ENCODE measurements at places on chromosomes 16 and 17.

- peak; percentile 30 for DNase-seq
Measured at GRCh38 chr17:2214047-2214928, 89.3 kb downstream of the SMG6 start.

DNA sequence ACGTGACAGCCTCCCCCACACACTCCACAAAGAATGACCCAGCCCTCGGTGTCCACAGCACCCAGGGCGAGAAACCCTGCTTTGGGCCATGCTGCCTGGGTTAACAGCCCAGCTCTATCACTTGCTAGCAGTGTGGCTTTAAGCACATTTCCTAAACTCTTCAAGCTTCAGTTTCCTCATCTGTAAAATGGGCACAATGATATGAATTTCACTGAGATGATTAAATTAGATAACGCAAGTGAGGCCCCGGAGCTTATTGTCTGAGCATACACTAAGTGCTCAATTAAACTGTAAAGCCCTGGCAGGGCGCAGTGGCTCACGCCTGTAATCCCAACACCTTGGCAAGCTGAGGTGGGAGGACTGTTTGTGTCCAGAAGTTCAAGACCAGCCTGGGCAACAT is 79.4 kb downstream of the LITAF start:
- no peak for DNase-seq

GRCh38 chr17:31525801-31526549 is 134.5 kb downstream of the RAB11FIP4 start:
- DNase-seq: no peak

- DNase-seq: no peak
Measured at GRCh38 chr17:73548620-73549311, 95.5 kb downstream of the SDK2 start.

DNA sequence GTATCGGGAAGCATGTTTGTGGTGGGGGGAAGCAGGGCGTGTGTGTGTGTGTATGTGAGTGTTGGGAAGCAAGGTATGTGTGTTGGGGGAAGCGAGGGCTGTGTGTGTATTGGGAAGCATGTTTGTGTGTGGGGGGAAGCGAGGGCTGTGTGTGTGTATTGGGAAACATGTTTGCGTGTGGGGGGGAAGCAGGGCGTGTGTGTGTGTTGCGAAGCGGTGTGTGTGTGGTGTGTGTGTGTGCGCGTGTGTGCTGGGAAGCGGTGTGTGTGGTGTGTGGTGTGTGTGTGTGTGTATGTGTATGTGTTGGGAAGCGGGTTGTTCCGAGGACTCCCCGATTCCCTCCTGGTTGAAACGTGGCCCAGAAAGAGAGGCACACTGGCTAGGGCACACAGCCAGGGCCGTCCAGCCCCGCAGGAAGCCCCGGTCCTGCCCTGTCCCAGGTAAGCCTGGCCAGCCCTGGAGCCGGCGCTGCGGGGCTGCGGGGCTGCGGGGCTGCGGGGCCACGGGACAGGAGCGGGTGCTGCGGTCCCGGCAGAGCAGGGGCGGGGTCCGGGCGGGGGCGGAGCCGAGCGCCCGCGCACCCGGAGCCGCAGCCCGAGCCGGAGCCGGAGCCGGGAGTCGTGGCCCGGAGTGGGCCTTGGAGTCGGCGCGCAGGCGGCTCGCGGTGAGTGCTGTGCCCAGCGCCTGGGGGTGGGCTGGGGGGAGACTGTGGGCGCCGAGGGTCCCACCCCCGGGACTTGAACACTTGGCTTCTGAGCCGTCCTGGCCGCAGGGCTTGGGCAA is at the start of gene NOD2:
Gene NOD2 (plus strand): TSS at position 608 of the 783 bp plus-strand sequence. CDS start 5,890 bp downstream, outside the sequence.
- DNase-seq: no peak

DNA sequence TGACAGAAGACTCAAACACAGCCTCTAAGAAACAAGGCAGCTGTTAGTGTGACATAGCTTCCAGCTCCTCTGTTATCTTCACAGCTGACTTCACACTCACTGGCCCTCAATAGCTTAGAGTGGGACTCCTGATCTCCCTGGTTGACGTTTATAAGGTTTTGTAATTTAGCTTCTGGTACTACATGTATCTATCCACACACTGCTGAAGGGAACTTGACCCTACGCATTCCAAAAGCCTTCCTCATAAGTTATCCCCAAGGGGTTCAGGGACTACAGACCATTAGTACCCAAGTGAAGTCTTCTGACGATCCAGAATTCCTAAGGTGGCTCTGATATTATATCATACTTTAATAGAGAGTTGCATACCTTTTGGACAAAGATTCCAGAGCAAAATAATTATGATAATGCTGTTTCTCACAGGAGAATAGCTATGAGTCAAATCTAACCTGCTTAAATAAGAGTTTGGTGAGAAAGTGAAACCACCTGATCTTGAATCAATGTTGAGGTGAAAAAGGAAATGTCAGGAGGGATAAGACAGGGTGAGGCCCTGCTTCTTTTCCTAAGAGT is 14.5 kb downstream of the ACACA start:
- DNase-seq: no peak

GRCh38 chr16:56657555-56658326 is at the start of gene MT1F:
Gene MT1F, plus strand, starts transcription at chr16:56657959. Its CDS starts 100 bp downstream, at chr16:56658059.
- DNase-seq: peak; percentile 52

DNA sequence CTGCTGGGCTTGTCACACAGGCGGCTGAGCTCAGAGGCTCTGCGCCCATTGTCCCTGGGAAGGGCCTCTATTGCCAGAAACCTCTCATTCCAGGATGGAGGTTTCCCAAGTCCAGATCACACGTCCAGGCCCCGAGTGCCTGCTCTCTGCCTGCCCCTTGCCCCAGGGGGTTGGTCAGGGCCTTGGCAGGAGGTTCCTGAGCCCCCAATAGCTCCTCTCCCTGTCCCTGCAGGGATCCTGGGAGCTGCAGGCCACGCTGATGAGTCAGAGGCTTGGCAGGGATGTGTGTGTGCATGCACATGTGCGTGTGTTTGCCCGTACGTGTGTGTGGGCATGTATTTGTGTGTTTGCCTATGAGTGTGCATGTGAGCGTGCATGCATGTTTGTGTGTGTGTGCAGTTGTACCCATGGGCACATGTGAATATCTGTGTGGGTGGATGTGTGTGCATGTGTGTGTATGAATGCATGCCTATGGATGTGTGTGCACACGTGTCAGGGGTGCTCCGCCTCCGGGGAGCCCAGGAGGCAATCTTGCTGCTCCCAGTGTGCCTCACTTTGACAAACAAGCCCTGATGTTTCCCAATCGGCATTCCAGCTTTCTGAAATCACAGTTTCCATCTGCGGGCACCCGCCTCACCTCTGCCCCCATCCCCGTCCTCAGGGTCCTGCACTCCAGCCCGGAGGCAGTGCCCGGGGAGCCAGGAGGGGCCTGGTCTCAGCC is 98.4 kb upstream of the GSE1 start:
- DNase-seq: no peak

GRCh38 chr17:44760474-44761308 is 1.9 kb downstream of the ADAM11 start:
- DNase-seq: no peak

DNA sequence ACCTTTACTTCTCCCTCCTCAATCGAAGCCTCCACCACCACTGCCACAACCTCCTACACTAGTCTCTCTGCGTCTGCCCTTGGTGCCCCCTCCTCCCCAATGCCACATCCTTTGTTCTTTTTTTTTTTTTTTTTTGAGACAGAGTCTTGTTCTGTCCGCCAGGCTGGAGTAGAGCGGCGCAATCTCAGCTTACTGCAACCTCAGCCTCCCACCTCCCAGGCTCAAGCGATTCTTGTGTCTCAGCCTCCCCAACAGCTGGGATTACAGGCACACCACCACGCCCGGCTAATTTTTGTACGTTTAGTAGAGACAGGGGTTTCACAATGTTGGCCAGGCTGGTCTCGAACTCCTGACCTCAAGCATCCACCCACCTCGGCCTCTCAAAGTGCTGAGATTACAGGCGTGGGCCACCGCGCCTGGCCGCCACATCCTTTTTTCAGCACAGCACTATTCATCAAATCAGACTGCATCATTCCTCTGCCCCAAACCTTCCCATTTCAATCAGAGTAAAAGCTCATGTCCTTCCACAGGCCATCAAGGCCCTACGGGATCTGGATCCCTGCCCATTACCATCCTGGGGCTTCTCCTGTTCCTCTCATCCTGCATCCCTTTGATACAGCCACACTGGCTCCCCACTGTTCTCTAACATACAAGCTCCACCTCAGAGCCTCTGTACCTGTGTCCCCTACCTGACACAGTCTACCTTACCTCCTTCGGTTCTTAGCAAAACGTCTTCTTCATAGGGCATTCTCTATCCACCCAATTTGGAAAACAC is 2.0 kb downstream of the KLHL11 start:
- no peak for DNase-seq

DNA sequence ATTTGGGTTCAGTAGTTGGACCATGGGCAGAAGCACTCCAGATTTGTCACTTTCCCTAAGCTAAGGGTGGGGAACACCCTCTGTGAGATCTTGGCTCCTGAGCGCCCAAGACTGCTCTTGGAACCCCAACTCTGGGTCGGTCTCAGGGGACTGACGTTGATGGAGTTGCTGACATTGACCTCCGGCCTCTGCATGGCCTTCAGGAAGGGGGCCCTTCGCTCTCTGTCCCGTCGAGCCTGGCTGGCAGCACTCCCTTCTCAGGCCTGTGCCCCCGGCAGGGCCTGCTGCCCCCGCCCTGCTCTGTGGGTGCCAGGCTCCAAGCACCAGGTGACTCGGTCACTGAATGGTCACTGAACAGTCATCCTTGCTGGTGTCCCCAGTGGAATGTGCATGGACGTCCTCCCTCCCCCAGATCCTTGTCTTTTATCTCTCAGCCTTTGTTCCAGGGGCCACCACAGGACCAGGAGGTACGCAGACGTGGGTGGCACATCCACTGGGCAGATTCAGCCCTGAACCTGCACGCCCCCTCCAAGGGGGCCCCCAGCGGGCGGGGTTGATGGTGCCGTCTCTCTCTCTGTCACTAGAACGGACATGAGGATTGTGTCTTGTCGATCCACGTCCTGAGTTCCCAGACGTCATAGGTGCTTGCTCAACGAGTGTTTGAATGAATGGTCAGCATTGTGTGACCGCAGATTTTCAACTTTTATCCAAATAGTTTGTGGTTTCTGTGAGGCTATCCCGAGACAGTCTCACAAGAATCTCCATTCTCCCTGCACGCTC is 314.5 kb downstream of the SEC14L1 start:
- DNase-seq: no peak

DNA sequence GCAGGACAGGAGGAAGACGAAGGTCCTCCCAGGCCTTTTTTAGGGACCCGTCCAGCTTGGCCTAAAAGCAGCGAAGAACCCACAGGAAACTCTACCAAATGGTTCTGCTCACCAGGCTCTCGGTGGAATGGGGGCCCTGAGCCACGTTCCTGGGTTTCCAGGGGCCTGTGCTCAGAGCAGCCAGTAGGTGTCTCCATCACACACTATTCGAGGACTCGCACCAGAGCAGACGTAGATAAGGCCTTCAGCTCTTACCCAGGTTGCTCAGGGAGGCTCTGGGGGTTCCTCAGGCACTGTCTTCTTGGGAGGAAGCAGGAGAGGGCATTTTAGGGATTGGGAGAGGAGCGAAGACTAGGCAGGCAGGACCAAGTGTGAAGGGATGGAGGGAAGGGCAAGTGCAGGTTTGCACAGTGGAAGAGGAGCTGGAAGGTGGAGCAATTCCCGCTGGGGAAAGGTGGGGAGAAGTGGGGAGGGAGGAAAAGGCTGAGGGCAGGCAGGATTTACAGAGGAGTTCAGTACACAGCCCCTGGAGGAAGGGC is 157.1 kb downstream of the RGS9 start:
- peak; percentile 28 for DNase-seq

DNA sequence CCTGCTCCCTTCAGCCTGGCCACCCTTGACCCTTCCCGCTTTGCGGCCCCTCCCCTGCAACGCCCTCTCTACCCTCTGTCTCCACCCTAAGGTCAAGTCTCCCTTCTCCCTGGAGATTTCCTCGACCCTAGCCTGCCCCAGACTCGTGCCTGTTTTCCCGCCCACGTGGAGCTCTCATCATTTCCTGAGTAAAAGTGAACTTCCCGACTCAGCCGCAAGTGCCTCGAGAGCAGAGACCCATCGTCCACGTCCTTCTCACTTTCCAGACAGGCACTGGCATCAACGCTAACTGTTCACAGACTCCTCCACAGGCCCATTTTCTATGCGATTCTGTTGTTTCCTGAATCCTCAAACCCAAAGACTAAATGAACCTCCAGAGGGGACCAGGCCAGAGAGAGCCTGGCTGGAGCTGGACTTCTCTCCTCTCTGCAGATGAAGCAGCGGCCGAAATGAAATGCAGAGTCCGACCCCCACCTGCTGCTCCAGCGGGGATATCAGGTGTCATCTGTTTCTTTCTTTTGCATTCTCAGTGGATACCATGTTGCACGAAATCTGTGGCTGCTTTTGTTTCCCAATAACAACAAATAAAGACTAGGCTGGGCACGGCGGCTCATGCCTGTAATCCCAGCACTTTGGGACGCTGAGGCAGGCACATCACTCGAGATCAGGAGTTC is 52.5 kb downstream of the RTN4RL1 start:
- no peak for DNase-seq

DNA sequence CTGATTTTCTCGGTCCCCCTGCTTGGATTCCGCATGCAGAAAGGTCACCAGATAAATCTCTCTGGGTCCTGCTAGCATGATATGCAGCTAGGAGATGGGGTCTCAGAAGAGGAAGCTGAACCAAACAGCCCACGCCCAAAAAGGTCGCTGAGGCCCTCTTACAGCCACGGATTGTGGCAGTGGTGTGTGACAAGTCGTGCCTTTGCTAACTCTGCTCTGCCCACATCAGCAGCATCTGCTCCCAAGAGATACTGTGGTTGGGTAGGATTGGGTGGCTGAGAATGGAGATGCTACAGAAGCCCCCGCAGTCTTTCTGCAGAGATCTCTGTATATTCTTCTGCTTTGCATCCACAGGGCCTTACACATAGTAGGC is 15.2 kb upstream of the SKAP1 start:
- DNase-seq: no peak

- DNase-seq: peak; percentile 93
Measured at GRCh38 chr17:47720754-47721533, 12.1 kb upstream of the TBX21 start.

DNA sequence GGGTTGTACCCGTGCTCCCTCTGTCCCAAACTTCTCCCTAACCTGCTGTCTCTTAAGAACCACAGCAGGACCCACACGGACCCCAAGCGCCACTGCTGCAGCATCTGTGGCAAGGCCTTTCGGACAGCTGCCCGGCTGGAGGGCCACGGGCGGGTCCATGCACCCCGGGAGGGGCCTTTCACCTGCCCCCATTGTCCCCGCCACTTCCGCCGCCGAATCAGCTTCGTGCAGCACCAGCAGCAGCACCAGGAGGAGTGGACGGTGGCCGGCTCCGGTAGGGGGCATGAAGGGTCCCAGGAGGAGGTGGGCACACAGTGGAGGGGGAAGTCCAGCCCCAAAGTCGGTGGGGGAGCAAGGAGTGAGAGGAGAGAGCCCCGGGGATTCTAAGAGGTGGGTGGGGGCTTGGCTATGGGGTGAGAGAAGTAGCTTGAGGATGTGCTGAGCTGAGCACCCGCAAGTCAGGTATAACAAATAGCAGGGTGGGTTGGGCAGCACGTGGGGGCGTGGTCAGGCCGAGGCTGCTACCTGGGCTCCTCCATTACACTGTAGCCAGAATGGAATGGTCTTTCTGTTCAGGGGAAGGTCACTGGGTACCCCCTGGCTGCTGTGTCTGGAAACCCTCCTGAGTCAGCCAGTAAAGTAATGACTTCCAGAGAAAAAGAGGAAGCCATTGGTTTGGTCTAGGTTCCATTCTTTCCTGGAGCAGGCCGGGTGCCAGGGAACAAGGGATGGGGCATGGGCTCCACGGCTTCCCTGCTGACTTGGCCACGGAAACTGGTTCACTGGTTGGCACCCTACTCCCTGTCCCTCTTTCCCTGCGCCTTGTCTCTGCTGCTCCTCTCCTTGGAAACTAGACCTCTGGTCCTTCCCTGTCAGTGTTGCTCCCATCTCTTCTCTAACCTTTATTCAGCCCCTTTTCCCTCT is 7.1 kb downstream of the PRSS53 start:
- DNase-seq: no peak

GRCh38 chr17:74875155-74875976 is 2.6 kb upstream of the FDXR start:
- no peak for DNase-seq

GRCh38 chr17:50605429-50605828 is 29.3 kb upstream of the ABCC3 start:
- no peak for DNase-seq

Data from stimulated activated CD4-positive, alpha-beta T cell treated with anti-CD3 and anti-CD28 coated beads, TNF-alpha, amount 100 ng/mL, for 24 hours (primary cell).